ENCODE measurements at places on chromosomes 16 and 17.

- no peak for DNase-seq
Observed at GRCh38 chr16:15495898-15496297, 61.5 kb downstream of the BMERB1 start.

DNA sequence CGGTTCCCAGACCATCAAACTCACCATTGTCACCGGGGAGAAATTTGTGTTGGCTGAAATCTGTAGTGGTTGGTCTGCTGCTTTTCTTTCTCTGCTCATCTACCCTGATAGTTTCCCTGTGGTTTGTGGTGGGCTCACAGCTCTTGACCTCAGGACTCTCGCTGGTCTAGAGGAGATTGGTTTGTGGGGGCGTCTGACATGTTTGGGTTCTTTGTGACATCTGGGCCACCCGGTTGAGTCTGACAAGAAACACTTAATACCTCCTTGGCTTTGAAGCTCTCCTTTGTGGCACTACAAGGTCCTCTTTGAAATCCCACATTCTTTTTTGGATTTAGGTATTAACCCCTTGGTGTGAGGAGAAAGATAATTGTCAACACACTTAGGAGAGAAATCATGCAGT lies 662.0 kb downstream of the WWOX start:
- no peak for DNase-seq

GRCh38 chr16:21166561-21166961 lies 8.1 kb downstream of the LDAF1 start:
- peak; percentile 31 for DNase-seq

- DNase-seq, result no peak
Observed at GRCh38 chr16:30829130-30830071, 42.4 kb upstream of the ZNF629 start.

GRCh38 chr17:48583708-48584222 lies 5.6 kb upstream of the HOXB4 start:
- no peak for DNase-seq

GRCh38 chr16:68490829-68491575 lies 42.7 kb upstream of the SMPD3 start:
- peak; percentile 9 for DNase-seq

- no peak for DNase-seq
Observed at GRCh38 chr16:7509963-7510601, 177.4 kb downstream of the RBFOX1 start.

GRCh38 chr16:67967958-67968399 lies 458 bp downstream of the SLC12A4 start:
- peak; percentile 32 for DNase-seq

GRCh38 chr16:13839577-13839976 lies 80.4 kb upstream of the ERCC4 start:
- no peak for DNase-seq

GRCh38 chr16:58286280-58286679 lies 8.5 kb downstream of the PRSS54 start:
- no peak for DNase-seq

DNA sequence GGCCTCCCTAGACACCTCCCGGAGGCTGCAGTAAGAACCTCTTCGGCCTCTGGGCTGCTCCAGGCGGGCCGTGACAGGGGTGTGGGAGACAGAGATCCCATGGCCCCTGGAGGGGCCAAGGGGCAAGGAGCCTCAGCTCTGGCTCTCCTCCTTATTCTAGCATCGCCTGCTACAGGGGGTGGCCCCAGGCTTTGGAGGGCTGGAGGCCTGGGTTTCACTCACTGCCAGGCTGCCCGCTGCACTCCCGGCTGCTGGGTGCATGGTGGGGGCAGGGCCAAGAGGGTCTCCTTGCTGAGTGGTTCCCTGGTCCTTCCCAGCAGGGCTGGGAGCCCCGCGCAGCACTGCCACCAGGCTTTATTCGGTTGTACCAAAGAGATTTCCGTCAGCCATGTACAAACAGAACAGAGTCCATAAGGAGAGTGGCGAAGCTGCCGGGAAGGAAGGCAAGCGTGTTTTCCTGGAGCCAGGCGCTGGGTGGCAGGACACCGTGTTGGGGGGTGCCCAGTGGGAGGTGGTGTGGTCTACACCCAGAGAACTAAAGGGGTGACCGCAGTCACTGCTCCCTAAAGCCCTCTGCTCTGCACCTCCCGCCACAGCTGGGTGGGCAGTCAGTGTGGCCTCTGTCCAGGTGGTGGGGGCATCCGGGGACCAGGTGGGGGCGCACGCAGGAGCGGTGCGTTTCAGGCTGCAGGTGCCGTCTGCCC lies 2.0 kb downstream of the NPB start:
- no peak for DNase-seq

- DNase-seq, result no peak
Observed at GRCh38 chr17:66643815-66644710, 190.9 kb upstream of the CACNG5 start.

DNA sequence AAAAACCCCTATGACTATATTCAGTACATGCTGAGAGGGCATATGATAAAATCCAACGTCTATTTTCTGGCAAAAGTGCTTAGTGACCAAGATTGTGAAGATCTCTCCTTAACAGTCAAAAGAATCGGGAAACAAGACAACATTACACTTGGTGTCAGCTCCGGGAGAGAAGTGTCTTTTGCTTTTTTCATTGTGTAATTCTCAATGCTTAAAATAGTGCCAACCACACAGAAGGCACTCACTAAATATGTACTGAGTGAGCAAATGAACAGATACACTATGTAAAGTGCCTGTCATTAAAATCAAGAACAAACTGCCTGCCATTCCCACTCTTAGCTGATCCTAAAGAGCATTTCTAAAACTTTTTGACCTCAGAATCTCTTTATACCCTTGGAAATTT lies 34.1 kb downstream of the VPS53 start:
- no peak for DNase-seq

GRCh38 chr16:726438-727290 lies at the start of the genes CCDC78 and HAGHL:
CCDC78 (minus strand) TSS chr16:726443; CDS start chr16:726367, 76 bp downstream.
HAGHL (plus strand) TSS chr16:727106; CDS start chr16:727510, 404 bp downstream.
- DNase-seq, result peak; percentile 32

- DNase-seq, result no peak
Observed at GRCh38 chr16:16075488-16076422, 126.3 kb downstream of the ABCC1 start.

GRCh38 chr17:28544402-28545140 lies 7.9 kb downstream of the UNC119 start:
- DNase-seq, result no peak

- no peak for DNase-seq
Observed at GRCh38 chr16:84093879-84094270, 22.9 kb downstream of the MBTPS1 start.

DNA sequence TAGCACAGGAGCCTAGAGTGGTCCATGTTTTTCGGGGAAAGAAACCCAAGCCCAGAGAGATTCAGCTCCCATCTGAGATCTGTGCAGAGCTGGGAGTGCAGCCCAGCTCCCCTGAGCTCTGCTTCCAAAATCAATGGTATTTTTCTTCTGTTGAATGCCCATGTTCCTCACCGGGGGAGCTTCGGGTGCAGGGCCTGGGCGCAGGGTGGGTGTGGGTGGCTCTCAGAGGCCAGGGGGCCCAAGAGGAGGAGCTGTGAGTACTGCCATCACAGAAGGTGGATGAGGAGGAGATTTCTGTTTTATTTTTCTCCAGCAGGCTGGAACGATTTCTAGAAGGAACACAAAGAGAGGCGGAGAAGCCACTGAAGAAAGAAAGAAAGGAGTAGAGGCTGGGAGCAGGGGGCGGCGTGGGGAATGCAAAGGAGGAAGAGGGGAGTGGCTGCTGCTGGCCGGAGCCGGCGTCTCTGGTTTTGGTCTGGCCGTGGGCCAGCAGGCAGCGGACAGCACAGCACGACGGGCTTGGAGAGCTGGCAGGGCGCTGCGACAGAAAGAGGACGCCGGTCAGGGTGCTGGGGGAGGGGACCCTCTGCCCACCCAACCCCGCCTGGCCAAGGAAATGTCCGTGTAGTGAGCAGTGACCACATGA lies 76.2 kb upstream of the KSR1 start:
- DNase-seq, result peak; percentile 71

GRCh38 chr16:50526249-50526648 lies 21.9 kb upstream of the NKD1 start:
- no peak for DNase-seq

- DNase-seq, result peak; percentile 20
Observed at GRCh38 chr16:1923299-1924034, 5.3 kb upstream of the HS3ST6 start.

- DNase-seq, result peak; percentile 39
Observed at GRCh38 chr17:41917679-41918313, 955 bp downstream of the ACLY start.

DNA sequence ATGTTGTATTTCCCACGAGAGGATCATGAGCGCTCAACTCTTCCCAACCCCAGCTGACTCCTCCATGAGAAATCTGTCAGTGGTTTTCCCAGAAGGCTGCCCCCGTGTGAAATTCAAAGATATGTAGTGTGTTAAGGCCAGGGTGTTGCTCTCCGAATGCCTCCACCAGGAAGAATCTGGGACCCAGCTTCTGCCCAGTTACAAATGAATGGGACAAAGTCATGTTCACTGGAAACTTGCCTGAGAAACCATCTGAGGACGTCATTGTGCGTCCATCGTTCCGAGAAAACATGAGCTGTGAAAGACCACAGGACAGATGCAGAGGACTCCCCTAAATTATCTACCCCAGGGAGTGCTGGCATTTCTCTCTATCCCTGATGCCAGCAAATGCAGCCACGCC lies 86.0 kb downstream of the AIPL1 start:
- no peak for DNase-seq

- no peak for DNase-seq
Observed at GRCh38 chr16:8852534-8852933, 16.3 kb downstream of the CARHSP1 start.

GRCh38 chr17:3693829-3694231 lies 2.1 kb downstream of the P2RX5 start:
- DNase-seq, result no peak

DNA sequence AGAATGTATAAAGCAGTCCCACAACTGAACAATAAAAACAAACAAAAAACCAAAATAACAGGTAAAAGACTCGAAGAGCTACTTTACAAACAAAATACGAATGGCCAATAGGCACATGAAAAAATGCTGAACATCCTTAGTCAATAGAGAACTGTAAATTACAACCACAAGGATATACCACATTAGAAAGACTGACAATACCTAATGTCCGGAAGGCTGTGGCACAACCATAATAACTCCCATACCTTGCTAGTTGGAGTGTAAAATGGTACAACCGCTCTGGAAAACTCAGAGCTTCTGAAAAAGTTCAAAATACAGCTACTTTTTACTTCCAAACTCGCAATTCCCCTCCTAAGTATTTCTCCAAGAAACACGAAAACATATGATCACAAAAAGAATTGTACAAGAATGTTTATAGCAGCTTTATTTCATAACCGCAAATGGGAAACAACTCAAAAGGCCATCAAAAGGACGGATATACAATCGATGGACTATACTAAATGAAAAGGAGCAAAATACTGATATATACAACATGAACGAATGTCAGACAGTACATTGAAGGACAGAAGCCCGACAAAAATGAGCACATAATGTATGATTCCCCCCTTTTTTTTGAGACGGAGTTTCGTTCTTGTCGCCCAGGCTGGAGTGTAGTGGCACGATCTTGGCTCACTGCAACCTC lies 2.3 kb downstream of the TP53 start:
- no peak for DNase-seq

GRCh38 chr16:67137605-67138004 lies 13.2 kb downstream of the B3GNT9 start:
- DNase-seq, result peak; percentile 71

DNA sequence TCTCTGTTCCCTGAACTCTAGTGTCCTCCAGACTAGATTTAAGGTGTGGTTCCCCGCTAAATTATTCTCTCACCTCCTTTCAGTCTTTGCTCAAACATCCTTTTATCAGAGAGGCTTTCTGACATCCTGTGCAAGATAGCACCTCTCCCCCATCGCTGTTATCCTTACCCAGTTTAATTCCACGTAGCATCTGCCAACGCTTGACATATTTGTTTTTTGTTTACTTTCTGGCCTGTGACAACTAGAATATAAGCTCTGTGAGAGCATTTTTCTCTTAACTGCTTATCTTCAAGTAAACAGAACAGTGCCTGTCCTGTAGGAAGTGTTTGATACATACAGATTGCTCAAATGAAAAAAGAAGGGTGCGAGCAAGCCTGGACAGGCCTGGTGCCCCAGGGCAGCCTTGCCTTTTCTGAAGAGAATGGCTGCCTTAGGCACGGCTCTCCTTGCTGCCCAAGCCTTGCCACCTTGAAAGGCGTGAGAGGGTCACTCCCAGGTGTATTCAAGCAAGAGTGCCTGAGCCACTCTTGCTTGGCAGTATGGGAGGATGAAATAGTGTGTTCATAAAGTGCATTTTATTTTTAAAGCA lies 9.7 kb downstream of the DYNLL2 start:
- no peak for DNase-seq

DNA sequence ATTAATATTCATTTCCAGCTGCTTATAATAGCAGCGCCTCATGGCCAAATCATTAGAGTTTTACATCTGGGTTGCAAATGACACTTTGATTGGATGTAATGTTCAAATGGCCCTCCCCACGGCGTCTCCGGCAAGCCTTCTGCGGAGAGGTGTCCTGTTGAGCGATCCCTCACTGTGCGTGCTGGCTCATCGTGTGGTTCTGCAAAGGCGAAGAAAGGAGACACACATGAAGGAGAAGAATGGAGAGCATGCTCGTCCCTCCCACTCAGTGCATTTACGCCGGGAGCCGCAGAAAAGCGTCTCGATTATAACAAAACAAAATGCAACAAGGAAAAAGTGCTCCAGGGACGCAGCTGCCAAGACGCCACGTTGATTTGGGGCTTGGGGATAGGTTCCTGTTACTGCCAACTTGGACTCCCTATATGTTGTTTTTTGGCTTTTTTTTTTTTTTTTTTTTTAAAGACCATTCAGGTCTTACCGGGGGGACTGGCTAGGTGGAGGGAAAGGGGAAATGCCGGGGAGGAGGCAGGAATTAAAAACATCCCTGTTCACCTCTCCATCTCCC lies 117.6 kb downstream of the C16orf78 start:
- DNase-seq, result no peak

- DNase-seq, result no peak
Observed at GRCh38 chr16:77383606-77384187, 51.1 kb downstream of the ADAMTS18 start.

DNA sequence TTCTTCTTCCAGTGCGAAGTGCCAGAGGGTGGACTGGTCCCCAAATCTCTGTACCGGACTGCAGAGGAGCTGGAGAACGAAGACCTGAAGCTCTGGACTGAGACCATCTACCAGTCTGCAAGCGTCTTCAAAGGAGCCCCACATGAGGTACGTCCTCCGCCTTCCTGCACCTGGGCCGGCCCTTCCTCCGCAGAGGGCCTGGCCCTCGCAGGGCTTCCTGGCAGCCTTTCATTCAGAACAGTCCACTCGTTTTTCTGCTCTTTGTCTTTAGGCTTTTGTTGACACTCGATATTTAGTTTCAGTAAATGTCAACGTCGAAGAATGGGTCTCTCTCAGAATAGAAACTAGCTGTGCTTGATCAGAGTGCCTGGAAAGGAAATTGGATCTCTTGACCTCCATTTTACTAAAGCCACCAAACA lies 68.6 kb downstream of the SEC14L1 start:
- DNase-seq, result no peak
